ENCODE measurements at places on chromosomes 2 and 18.

GRCh38 chr2:147917161-147917560 is 72.3 kb downstream of the ACVR2A start:
- DNase-seq = no peak

DNA sequence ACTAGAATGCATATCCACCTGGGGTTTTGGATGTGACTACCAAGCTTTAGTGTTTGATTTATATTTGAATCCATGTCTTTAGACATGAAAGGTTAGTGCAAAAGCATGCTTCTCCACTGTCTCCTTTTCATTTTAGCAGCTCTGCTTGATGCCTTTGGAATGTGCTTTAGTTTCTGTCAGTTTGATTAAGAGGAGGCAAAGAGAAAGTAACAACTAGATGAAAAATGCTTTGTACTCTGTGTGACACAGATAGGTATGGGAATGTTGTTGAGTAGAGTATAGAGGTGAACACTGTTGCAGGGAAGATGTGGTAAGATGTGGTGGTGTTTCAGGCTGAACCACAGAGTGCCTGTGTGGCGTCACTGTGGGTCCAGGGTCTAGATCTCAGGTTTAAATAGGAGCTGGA is 19.8 kb downstream of the PIK3C3 start:
- no peak for DNase-seq

DNA sequence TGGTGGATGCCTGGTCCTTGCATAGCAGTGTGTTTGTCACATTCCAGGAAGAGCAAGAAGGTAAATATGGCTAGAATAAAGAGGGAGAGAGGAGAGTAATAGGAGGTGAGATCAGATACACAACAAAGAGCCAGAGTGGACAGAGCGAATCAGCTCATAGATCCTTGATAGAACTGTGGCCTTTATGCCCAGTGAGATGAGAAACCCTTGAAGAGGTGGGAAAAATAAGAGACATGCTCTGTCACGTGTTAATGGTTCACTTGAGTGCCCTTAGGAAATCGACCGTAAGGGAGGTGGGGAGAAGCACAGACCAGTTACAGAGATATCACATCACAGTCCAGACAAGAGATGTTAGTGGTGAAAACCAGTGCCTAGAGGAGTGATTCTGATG is 84.7 kb upstream of the RAB27B start:
- no peak for DNase-seq

- DNase-seq = peak; percentile 3
Observed at GRCh38 chr2:140550821-140551220, 1580.0 kb downstream of the LRP1B start.

- DNase-seq = no peak
Observed at GRCh38 chr18:3525870-3526420, 76.0 kb downstream of the TGIF1 start.

- no peak for DNase-seq
Observed at GRCh38 chr2:1219901-1220573, 193.2 kb upstream of the TPO start.

- no peak for DNase-seq
Observed at GRCh38 chr2:69020496-69021426, 7.8 kb downstream of the ANTXR1 start.

DNA sequence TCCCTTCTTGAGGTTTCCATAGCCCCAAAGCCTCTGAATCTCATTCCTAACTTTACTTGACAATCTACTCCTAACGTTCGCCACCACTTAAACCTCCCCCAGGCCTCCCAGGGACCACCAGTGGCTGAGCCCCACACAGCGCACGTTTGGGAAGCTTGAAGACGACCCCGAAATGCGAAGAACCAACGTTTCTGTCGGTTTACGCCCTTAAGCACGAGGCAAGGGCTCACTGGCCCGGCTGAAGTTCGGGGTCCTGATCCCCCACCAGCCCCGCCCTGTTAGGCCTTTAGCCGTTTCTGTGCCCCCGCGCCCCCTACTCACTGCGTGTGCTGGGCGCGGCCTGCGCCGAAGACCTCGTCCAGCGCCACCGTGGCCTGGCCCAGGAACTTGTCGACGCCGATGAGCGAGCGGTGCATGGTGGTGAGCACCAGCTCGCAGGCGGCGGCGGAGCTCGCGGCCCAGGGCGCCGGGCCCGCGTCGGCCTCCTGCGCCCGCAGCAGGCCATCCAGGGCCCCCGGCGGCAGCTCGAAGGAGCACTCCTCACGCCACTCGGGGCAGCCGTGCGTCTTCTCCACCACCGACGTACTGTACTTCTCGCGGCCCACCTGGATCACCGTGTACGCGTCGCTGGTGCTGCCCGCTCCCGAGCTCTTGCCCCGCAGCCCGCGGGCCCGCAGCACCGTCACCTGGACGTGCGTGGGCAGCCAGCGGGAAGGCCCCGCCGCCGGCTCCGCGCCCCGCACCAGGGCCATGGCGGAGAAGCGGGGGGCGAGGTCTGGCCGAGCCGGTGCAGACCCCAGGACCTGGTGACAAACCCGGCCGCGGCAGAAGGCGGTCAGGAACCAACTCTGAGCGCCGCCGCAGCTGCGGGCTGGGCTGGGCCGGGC is 479 bp downstream of the RAB11FIP5 start:
- DNase-seq = no peak

DNA sequence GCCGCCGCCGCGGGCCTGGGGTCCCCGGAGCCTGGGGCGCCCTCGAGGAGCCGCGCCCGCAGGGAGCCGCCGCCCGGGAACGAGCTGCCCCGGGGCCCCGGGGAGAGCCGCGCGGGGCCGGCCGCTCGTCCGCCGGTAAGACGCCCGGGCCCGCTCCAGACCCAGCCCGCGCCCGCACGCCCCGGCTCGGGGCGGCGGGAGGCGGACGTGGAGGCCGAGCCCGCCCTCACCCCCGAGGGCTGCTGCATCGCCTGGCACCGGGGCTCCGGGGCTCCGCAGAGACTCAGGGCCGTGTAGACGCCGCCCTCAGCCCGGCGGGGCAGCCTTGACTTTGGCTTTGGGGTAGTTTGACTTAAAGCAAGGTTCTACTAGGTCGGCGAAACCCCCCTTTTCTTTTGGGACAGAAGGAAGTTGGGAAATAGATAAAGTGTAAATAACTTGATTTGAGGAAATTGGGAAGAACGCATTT is 335 bp downstream of the ERFE start:
- DNase-seq = no peak

- peak; percentile 90 for DNase-seq
Observed at GRCh38 chr2:172308253-172308935, 119.0 kb upstream of the ITGA6 start.

DNA sequence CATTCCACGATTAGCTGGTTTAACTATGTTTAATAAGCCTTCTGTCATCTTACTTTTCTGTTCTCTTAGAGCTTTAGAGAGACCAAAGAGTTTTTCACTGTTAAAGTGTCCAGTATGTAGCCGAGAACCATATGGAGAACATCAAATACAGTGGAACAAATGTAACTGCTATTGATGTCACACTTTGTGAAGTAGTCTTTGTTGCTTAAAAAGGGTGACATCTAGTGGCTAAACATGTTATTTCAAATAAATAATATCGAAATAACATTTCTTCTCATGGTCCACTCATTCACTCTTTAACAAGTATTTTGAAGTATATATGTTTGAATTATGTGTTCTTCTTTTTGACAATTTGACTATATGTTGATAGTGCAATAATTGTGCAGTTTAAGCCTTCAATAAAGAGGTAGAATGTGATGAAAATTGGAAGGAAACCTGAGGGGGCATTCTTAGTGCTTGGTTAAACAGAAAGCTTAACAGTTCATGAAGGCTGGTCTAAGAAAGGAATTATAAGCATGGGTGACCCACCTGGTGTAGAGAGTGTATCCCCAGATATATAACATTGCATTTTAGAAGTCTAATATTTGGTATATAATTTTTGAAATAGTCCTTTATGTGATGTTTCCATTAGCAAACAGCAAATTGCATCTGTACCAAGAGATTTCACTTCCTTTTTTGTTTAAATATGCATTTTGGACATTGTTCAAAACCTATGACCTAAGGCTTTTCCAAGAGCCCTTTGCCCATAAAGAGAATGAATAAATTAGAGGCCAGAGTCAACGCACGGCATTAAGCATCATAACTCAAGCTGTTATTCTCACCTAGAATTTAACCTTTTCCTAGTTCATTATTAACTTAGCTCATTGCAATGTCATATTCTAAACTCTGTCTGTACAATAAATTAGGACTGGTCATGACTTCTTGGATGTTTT is 112.1 kb downstream of the KYNU start:
- DNase-seq = peak; percentile 45

DNA sequence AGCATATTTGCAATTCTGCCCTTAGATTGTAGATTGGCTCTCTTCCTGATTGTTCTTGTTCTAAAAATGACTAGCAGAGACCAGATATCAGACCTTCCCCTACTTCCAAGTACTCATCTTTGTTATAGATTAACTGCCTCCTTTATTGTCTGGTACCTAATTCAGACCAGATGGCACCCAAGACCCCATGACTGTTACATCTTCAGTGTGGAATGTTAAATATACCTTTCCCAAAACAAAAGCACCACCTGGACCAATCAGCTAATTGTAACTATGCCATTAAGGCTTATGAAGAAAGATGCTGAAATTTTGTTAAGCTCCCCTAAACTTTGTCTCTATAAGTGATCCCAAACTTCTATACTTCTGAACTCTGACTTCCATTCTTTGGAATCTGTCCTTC is 12.0 kb upstream of the TFPI start:
- DNase-seq = no peak

DNA sequence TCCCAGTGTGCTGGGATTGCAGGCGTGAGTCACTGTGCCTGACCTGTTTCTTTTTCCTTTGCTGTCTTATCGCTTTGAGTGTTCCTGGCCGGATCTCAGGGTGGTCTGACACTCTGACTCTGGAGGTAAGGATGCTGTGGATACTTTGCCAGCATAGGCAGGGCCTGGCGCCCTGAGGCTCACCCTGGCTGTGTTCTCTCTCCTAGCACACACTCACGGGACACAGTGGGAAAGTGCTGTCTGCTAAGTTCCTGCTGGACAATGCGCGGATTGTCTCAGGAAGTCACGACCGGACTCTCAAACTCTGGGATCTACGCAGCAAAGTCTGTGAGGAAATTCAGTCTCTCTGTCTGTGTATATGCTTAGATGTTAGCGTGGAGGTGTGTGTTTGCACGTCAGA is 18.0 kb upstream of the SAG start:
- DNase-seq = no peak

GRCh38 chr2:140687825-140688224 is 1443.0 kb downstream of the LRP1B start:
- DNase-seq = no peak

DNA sequence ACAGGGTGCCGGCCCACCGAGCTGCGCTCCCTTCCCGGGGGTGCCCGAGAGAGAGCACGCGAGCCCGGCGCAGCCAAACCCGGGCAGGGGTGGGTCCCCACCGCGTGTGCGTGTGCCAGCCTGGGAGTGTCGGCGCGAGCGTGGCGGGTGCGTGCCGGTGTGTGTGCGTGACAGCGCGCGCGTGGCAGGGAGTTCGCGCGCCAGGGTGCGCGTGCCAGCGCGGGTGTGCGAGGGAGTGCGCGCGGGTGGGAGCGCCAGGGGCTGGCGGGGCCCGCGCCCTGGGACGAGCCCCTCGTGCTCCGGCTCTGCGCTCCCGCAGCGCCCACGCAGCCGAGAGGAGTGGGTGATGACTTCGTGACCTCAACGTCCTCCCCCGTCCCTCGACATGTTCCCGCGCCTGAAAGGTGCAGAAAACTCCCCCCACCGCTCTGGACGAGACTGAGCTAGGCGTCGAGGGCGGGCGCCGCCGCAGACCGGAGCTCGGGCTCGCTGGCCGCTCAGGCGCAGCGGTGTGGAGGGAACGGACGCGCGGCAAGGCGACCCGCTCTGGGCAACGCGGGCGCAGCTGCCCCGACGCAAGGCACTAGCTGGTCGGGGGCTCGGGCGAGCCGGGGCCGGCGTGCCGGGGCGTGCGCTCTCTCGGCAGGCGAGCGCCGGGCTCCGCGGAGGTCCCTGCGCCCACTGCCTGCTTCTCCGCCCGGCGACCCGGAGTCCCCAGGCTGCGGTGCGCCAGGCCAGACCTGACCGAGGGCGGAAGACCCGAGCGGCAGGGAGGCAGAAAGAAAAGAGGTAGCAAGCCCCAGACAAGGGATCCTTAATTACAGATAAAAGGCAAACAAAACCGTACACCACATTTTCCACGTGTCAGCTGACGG is 582.8 kb downstream of the ZEB2 start:
- peak; percentile 18 for DNase-seq

DNA sequence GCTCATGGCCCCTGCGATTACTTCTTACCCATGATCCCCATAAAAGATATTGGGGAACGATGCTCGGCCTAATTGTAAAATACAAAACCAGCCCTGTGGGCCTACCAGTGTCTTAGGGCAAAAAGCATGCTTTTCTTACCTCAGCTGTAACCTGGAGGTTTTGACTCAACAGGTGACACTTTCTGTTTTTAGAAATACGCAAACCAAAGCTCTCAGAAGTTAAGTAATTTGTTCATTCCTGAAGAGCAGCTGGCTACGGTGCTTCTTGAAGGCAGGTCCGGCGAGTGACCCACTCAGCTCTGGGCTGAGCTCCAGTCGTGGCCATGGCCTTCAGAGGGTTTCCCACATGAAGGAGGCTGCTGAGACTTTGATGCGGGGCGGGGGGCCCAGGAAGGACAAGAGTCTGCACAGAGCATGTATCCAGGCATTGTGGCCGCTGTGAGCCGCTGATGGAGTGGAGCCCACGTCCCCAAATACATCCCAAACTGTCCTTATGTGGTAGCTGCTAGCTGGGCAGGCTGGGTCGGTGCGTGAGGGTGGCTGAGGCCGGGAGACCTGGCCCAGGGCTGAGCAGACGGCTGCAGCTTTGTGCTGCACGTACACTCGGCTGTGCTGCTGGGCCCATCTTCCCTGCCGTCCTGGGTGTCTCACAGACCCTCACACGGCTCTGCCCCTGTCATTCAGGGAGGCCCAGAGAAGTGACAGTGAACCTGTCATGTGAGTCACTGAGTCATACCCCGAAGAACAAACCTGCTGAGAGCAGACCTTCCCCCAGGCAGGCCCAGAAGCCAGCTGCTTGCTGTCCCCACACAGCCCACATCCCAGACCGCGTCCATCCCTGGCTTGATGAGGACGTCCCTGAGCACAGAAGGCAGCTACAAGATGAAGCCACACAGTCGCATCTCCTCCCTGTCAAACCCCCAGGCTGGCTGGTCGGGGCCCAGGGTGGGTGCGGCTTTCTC is 34.1 kb downstream of the ITGB1BP1 start:
- DNase-seq = no peak

GRCh38 chr2:88959480-88960204 is 268.2 kb downstream of the RPIA start:
- no peak for DNase-seq

- no peak for DNase-seq
Observed at GRCh38 chr2:17387591-17387990, 130.6 kb downstream of the RAD51AP2 start.

GRCh38 chr2:69589973-69590652 is 53.4 kb downstream of the AAK1 start:
- DNase-seq = no peak

DNA sequence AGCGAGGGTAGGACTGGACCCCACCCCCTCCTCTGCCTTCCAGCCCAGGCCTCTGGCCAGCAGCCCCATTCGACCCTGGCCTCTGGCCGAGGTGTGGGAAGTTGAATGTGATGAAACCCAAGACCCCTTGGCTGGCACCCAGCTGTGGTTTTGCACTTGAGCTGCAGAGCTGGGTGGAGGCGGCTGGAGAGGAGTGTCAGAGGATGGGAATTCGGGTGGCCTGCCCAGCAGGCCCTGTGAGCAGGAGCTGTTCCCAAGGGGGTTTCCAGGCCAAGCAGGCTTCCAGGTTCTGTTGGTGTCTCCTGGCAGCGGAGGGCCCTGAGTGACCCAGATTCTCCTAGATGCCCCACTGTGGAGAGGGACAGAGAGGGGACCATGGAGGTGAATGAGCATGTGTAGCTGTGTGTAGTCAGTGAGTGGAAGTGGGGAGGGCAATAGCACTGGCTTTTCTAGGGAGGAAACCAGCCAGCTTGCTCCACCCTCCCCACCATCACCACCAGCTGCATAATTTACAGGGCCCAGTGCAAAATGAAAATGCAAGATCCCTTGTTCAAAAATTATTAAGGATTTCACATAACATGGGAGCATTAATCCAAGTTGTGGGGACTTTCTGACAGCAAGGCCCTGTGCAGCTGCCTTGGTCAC is 172.2 kb upstream of the HAAO start:
- no peak for DNase-seq
